ENCODE measurements at places on chromosomes 2 and 18. TPM values are rescaled to one million over a fixed set of nuclear protein-coding genes. Genes with fewer than 3 reads are reported as not detected.

Gene CYTIP
- 0.57 TPM for total RNA-seq

DNA sequence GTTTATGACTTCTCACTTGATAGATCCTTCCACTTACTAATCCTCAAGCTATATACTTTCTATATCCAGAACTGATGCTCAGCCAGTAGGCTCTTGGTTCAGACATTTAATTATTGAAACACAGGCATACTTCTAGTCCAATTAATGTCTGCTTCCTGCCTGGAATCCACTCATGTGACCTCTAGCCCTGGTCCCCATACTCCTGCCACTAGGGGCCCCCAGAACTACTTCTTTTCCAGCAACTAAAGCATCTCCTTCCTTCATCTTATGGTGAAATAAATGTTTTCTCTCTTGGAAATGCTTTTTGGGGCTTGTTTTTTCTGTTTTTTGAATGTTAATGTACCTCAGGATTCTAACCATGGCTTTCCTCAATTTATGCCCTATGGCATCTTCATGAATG is 527.6 kb downstream of the SATB2 start:
- no peak for DNase-seq
- no peak overlapping the region for H3K4me3 ChIP-seq
- H3K36me3 ChIP-seq, result no peaks in the 10 kb centered on the region
- no peaks in the 10 kb centered on the region for H3K4me1 ChIP-seq
- H3K27me3 ChIP-seq, result no peaks in the 10 kb centered on the region

- H3K4me1 ChIP-seq, result no peaks in the 10 kb centered on the region
- H3K4me3 ChIP-seq, result no peak overlapping the region
- no peak overlapping the region for H3K27ac ChIP-seq
- H3K36me3 ChIP-seq, result no peaks in the 10 kb centered on the region
- no peak for DNase-seq
- no peaks in the 10 kb centered on the region for H3K27me3 ChIP-seq
These were observed 9.0 kb upstream of the SFXN5 start for GRCh38 chr2:73080321-73081131.

- no peak for DNase-seq
- no peak overlapping the region for H3K4me3 ChIP-seq
- H3K4me1 ChIP-seq, result no peaks in the 10 kb centered on the region
- no peak overlapping the region for H3K27ac ChIP-seq
- peaks cover 5% of the 10 kb centered on the region for H3K27me3 ChIP-seq
These were observed 49.6 kb downstream of the IL1R2 start for GRCh38 chr2:102041351-102041750.

Gene RTP5
- not detected for total RNA-seq

DNA sequence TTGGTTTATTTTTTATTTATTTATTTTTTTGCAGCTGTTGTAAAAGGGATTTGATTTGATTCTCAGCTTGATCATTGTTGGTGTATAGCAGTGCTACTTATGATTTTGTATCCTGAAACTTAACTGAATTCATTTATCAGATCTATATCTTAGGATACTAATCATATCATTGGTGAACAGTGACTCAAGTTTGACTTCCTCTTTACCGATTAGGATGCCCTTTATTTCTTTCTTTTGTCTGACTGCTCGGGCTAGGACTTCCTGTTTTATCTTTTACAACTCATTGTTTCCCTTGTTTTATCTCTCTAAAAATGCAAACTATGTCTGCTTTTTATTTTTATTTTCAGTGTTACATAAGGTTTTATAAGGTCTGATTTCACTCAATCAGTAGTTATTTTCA is 23.6 kb downstream of the SP100 start:
- no peaks in the 10 kb centered on the region for H3K4me1 ChIP-seq
- H3K27me3 ChIP-seq, result no peaks in the 10 kb centered on the region
- H3K36me3 ChIP-seq, result no peaks in the 10 kb centered on the region
- no peak overlapping the region for H3K4me3 ChIP-seq
- no peak for DNase-seq

GRCh38 chr18:11324956-11325882 is 175.8 kb upstream of the PIEZO2 start:
- no peaks in the 10 kb centered on the region for H3K36me3 ChIP-seq
- H3K27ac ChIP-seq, result no peak overlapping the region
- H3K27me3 ChIP-seq, result no peaks in the 10 kb centered on the region
- H3K4me3 ChIP-seq, result no peak overlapping the region
- no peaks in the 10 kb centered on the region for H3K4me1 ChIP-seq

DNA sequence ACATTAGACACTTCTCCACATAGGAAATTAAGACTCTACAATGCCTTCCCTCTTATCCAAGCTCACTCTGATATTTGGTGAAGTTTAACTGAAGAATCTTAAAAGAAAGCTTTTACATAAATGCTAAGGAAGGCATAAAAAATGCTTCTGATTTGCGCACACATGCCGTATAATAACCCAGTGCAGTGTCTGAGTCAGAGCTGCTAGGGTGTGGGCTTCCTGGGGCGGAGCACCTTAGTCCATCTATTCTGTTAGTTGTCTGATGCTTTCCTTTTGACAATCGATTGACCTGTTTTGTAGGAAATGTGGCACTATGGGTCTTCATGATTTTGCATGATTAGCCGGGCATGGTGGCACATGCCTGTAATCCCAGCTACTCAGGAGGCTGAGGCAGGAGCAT is 231.5 kb downstream of the AFF3 start:
- DNase-seq, result no peak
- no peak overlapping the region for H3K27ac ChIP-seq

DNA sequence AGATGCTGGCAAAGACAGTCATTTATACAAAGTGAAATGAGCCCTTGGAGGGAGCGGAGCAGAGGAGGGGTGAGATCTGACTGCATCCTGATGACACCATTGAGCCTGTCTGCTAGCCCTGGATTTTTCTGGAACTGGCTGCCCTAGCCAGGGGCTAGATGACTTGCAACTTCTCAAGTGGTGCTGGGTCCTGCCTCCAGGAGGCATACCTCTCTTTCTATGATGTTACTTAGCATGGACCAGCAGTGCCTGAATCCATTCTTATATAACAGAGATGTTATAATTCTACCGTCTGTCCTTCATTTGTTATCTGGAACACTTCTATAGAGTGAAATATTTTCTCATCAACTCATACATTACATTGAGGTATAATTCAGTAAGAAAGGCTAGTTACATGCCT is 8.5 kb upstream of the TWIST2 start:
- H3K4me1 ChIP-seq, result no peaks in the 10 kb centered on the region
- H3K27me3 ChIP-seq, result no peaks in the 10 kb centered on the region
- H3K27ac ChIP-seq, result no peak overlapping the region
- H3K4me3 ChIP-seq, result no peak overlapping the region
- H3K36me3 ChIP-seq, result no peaks in the 10 kb centered on the region

Gene PLB1
- total RNA-seq, result 0.80 TPM

GRCh38 chr2:228063558-228063957 is 117.9 kb downstream of the SPHKAP start:
- no peaks in the 10 kb centered on the region for H3K4me1 ChIP-seq
- DNase-seq, result no peak
- no peaks in the 10 kb centered on the region for H3K36me3 ChIP-seq
- H3K27ac ChIP-seq, result no peak overlapping the region

All from Panc1 (cell line).